ENCODE measurements at places on chromosomes 3 and 15.

- DNase-seq, result no peak
Observed at GRCh38 chr15:67411486-67411885, 109.4 kb upstream of the C15orf61 start.

DNA sequence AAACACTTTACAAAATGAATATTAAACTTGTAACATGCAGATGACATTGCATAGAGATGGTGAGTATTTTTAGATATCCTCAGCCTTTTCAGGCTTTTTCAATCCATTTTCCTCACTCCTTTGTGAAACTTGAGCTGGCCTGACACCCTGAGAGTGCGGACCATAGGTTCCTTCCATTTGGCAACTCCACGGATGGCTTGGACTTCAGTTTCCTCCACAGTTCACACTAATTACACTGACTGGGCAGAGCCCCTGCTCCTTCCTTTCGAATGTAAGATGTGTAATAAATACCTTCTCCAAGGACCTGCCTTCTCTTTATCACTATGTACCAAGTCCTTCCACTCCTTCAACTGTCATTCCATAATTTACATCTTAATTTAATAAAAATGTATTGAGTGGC is 141.7 kb upstream of the LRIG1 start:
- no peak for DNase-seq

GRCh38 chr3:95312650-95313049 is 1249.8 kb downstream of the NSUN3 start:
- no peak for DNase-seq

DNA sequence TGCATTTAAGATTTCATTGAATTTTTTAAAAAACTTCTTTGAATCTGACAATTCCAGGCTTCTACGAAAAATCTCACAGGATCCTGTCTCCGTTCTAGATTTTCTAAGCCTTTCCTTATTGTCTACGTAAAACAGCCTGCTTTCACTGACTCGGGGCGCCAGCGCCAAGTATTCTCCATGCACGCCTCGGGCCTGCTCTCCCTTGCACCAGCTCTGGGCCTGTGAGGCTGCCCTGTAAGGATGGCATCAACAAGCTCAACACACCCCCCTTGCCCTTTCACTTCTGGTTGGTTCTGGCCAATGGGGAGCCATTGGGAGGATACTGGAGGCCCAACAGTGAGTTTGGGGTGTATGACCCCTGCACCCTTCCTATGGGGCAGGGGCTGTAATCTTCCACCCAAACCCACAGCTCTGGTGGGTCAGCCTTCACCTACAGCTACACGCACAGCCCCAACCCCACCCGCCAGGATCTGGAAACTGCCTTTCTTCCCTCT is 47.8 kb downstream of the SLC41A3 start:
- DNase-seq, result no peak

DNA sequence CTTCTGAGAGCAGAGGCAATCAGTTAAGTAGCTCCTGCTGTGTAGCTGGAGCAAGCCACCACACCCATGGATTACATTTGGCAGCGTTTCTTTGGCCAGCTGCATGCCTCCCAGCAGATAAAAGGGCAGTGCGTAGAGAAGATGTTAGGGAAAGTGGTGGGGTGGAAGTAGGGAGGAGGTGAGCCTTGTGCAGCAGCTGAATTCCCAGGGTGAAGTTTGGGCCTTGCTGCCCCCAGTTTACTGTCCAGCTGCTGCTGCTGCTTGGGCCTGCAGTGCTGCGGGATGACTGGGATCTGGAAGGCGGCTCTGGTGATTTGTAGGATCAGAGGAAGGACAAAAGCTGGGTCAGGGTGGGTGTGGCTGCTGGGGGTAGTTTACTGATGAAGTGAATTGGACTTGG is 318.7 kb upstream of the C2CD4B start:
- no peak for DNase-seq

DNA sequence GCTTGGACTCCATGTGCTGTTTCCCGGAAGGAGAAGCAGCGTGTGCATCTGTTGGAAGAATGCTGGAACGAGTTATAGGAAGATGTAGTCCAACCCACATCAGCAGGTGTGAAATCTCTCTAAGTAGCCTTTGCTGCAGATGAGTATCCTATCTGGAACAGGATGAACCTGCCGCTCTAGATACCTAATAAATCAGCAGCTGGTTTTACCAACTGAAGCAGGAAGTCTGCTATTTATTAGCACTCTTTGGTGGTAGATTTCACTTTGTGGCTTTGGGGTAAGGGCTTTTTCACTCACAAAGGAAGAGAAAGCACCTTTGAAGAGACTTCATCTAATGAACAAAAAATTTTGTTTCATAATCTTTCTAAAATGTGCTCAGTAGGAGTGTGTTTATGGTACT is 66.4 kb downstream of the DCUN1D1 start:
- DNase-seq, result no peak
